ENCODE measurements at places on chromosomes 6 and 20.

DNA sequence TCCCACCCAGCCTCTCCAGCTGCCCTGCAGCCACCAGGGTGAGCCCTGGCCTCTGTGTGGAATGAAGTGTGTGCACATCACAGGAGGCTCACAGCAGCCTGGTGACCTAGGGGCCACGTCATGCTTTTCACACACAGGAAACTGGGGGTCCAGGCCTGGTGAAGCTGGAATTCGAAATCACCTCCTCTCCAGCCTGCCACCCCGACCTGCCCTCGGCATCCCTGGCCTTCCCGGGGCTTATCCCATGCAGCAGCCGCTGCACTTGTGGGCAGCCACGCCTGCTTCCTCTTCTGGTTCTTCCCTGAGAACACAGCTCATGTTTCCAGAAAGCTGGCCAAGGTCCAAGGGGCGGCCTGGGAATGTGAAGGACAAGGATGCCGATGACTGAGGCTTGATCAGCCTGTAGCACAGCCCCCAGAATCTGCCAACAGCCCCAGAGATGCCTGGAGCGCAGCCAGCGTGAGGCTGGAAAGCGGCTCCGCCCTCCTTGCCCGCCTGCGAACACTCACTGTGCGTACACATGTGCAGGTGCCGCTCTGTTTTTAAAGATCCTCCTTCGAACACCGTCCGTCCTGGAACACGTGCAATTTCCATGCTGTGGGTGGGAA lies 4.2 kb upstream of the NTSR1 start:
- DNase-seq = no peak

DNA sequence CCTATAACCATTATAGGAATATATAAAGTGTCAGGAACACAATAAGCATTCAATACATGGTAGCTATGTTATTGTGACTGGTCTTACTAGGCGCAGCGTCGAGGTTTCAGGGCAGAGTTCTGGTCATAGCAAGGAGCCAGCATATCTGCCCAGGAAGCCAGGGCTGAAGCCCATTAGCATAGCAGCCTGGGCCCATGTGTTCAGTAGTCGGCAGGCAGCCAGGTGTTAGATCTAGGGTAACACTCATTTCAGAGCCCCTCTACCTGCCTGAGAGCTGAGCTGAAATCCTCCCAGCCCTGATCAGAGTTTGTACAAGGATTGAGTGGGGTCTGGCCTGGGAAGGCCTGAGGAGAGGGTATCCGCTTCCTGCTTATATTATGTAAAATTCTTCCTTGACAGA lies 32.1 kb downstream of the C20orf173 start:
- no peak for DNase-seq

DNA sequence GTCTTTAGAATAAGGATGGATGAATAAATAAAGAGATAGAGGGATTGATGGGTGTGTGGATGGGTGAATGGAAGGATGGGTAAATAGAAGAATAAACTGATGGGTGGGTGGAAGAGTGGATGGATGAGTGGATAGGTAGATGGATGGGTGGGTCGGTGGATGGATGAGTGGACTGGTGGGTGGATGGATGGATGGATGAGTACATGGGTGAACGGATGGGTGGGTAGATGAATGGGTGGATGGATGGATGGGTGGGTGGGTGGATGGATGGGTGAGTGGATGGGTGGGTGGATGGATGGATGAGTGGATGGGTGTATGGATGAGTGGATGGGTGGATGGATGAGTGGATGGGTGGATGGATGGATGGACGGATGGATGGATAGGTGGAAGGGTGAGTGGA lies 65.7 kb upstream of the FOXC1 start:
- DNase-seq = no peak

GRCh38 chr6:151914484-151914883 lies 107.0 kb downstream of the ESR1 start:
- no peak for DNase-seq

- DNase-seq = no peak
These were observed 36.6 kb downstream of the CRISP2 start for GRCh38 chr6:49676671-49677281.

GRCh38 chr6:63799813-63800212 lies 164.2 kb downstream of the PHF3 start:
- DNase-seq = no peak

DNA sequence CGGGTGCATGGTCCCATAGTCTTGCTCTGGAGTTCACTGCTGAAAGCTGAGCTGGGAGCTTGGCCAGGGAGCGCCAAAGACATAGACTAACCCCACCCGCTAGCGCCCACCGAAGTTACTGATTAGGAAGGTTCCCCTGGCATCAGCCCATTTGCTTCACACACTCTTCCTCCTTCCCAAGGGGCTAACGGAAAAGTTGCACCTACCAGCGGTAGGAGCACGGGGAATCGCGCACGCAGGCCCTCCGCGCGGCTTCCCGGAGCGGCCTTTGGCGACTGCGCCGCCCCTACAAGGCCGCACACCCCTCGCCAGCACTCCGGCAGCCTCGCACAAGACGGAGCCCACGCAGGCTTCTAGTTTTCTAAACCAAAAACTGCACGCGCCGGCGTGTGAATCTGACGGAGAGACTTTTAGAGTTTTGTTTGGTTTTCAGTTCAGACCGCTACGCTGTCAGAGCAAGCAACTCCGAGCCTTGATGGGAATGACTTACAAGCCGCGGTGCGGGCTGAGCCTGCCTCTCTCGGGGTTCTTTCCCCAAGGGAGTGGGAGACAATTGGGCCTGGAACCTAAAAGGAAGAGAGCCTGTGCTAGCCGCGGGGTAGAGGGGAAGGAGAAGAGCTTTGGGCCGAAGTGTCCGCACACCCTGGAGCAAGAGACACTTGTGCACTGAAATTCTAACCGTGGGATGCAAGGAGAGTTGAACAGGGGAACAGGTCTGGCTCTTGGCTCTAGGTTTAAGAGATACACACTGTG lies 891 bp upstream of the POU3F2 start:
- peak; percentile 86 for DNase-seq

GRCh38 chr20:38226553-38226952 lies 34.0 kb downstream of the KIAA1755 start:
- no peak for DNase-seq

GRCh38 chr6:55049866-55050265 lies 124.4 kb upstream of the HCRTR2 start:
- DNase-seq = no peak

GRCh38 chr20:45934586-45935415 lies at the start of gene PCIF1:
Gene PCIF1 (plus strand): TSS chr20:45934683. CDS start chr20:45939000, 4,317 bp downstream.
- DNase-seq = peak; percentile 96

- no peak for DNase-seq
These were observed 3.0 kb downstream of the THBD start for GRCh38 chr20:23046431-23046830.

DNA sequence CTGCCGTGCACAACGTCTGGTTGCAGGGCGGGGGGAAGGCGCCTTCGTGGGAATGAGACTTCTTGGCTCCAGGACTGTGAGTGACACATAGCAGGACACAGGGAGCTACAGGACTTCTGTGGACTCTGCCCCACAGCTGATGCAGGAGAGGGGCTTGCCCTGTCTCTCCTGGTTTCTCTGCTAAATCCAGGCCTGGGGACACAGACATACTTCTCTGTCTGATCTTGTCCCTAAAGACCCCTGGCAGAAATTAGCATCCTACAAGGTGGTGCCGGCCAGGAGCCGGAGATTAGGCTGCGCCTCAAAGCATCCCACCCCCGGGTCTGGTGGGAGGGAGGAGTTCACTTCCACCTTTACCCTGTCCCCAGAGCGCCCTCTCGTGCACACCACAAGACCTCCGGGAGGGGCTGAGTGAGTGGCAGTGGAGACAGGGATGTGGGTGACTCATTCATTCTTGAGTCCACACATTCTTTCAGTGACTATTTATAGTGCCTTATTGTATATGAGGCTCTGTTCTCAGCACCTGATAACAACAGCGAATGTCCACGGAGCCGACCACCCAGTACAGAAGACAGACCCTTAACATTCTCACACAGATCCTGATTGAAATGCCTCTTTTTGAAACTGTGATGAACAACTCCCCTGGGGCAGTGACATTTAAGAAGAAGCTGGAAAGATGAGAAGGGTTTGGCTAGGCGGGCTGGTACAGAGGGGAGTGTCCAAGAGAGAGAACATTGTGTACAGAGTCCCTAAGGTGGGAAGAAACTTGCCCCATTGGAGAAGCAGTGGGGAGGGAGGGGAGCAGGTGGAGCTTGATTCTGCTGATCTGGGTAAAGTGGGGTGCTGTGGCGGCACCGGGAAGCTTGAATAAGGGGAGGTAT lies 39.0 kb downstream of the GMPR start:
- DNase-seq = no peak

DNA sequence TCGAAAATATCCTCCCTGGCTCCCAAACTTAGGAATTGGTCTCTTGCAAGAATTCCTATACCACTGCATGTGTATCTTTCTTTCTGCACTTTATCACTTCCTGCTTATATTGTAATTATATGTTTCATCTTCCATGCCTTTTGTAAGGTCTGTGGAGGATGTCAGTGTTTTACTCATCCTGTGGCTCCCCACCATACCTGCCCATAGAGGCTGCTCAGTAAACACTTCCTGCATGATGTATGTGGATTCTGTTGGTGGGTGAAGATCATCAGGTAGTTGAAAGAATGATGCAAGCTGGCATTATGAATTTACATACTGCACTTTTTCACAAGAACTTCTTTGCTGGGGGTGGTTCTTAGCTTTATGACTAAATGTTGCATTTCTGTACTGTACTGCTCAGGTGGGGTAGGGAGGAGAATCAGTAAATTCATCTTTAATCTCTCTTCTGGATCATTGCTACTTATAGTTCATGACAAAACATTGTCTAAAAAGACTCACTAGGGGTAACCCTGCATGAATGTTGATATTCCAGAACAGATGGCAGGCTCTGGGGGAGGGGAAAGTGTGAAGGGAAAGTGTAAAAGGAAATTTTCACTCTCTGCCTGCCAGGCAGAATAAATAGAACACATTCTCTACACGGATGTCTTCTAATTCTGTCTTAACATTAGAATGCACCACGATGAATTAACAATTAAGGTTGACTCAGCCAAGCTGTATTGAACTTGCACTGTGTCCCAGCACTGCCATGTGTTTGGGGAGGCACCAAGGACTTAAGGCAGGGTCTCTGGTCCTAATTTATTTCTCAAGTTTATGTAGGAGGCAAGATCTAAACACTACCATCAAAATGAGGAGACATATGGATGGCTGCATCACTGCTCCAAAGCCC lies 36.0 kb upstream of the KLHL31 start:
- no peak for DNase-seq

- DNase-seq = no peak
These were observed 80.6 kb upstream of the PREP start for GRCh38 chr6:105483492-105483891.

GRCh38 chr20:11270566-11270965 lies 596.8 kb upstream of the JAG1 start:
- DNase-seq = no peak

DNA sequence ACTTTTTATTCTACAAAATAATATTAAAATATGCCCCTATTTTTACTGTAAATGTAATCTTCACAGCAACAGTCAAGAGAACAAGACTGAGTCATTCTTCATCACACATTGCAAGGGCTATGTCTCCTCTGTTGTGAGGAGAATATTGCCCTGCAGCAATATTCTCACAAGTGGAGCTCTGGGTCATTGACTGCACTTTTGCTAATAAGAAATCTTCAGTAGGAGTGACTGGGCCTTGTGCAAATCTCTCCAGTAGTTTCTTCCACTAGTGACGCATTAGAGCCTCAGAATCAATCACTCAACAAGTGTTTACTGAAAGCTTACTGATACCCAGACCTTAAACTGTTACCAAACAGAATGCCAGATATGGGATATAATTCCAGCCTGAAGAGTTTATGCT lies 49.1 kb downstream of the LAMA2 start:
- DNase-seq = no peak

DNA sequence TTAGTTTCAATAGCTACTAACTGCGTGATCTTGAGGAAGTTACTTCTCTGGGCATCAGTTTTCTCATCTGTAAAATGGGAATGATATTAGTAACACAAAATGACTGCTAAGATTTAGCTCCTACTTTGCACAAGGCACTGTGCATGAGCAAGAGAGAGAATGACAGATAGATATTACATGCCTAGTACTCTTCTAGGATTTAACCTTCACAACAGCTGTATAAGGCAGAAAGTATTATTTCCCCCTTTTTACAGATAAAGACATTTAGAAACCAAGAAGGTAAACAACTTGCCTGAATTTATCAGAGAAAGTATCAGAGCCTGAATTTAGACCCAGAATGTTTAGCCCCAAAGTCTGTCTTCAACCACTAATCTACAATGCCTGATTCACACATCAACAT lies 281.6 kb downstream of the KHDC1L start:
- DNase-seq = no peak

DNA sequence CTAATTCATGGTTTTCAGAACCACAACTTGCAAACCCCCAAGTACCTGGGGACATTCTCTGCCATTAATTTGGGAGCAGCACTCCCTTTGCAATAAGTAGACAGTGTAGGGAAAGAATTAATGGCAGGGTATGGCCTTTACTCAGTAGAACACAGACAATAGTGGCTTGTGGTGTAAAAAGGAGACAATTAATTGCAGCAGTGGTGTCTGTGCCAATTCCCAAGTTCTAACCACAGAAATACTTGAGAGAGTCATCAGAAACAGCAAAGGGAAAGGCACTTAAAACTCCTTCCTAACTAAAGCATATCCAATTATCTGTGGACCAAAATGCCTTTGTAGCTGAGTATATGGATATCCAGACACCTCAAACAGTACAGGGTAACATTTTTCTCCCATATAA lies 257.6 kb upstream of the POU3F2 start:
- no peak for DNase-seq

- no peak for DNase-seq
These were observed 312.6 kb downstream of the CLIC5 start for GRCh38 chr6:45702849-45703739.

- DNase-seq = no peak
These were observed 347.6 kb downstream of the CDC5L start for GRCh38 chr6:44734886-44735629.

DNA sequence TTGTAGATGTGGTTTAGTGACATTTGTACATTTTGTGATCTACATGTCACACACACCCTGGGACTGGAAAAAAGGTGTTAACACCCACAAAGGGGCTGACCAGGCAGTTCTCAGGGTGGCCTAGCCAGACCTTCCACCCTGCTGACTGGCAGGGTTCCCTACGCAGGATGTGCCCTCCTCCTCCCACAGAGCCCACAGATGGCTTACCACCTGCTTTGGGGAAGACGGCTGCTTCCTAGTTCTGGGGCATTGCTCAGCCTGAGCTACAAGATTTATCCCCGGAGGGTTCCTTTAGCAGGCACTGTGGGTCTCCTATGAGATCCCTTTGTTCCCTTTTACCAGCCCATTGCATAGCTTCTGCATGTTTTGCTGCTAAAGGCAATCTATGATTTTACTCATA lies 35.1 kb downstream of the SNAP25 start:
- no peak for DNase-seq
